ENCODE measurements at places on chromosomes 13 and 19. TPM values are rescaled to one million over a fixed set of nuclear protein-coding genes. Genes with fewer than 3 reads are reported as not detected.

DNA sequence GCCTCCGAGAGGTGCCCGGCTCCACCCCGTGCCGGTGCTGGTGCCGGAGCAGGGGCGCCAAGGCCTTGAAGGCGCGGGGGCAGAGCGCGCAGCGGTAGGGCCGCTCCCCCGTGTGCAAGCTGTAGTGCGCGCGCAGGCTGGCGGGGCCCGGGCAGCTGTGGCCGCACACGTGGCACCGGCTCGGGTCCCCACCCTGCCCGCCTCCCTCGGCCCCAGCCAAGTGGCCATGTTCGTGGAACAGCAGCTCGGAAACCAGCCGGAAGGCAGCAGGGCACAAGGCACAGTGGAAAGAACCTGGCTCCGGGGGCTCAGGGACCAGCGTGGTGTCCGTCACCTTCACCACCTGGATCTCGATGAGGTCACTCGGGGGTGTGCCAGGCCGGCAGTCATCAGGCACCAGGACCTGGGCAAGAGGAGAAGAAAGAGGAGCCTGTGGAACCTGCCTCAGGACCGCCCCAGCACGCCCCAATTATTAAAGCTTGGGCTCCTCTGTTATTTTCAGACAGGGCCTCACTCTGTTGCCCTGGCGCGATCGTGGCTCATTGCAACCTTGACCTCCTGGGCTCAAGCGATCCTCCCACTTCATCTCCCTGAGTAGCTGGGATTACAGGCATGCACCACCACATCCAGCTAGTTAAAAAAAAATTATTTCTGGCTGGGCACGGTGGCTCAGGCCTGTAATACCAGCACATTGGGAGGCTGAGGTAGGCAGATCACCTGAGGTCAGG, 2.0 kb downstream of the ZNF784 start:
- no peak for DNase-seq

DNA sequence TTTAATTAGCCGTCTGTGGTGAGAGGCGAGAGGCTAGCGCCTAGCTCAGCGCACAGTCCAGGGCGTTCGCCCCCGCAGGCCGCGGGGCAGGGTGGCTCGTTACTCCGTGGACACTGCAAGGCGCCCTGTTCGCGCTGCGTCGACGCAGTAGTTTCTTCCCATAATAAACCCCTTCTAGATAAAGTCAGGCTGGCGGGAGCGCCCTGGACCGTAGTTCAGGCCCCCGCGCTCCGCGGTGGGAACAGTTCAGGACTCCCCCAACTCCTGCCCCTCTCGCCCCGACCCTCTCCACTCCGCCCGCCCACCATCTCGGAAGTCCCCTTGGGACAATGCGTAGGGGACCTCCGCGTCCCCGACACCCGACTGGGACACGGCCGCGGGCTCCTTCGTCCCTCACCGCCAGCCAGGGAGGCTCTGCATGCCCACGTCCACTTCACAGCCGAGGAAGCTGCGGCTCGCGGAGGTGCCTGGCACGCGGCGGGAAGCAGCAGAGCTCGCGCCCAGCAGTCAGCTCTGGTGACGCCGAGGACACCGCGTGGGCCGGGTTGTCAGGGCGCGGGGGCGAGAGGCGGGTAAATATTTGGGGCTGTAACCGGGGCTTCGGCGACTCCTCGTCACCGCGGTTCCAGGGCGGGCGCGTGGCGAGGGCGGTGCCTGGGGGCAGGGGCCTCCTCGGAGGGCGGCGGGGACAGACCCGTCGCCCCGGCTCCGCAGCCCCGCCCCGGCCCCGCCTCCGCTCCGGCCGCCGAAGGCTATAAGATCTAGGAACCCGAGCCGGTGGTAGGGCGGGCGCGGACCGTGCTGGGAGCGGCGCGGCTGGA, at the start of gene RGCC:
Gene RGCC, plus strand, starts transcription at position 783 of the 821 bp plus-strand sequence. CDS start 158 bp downstream, outside the sequence.
- peak; percentile 95 for DNase-seq

DNA sequence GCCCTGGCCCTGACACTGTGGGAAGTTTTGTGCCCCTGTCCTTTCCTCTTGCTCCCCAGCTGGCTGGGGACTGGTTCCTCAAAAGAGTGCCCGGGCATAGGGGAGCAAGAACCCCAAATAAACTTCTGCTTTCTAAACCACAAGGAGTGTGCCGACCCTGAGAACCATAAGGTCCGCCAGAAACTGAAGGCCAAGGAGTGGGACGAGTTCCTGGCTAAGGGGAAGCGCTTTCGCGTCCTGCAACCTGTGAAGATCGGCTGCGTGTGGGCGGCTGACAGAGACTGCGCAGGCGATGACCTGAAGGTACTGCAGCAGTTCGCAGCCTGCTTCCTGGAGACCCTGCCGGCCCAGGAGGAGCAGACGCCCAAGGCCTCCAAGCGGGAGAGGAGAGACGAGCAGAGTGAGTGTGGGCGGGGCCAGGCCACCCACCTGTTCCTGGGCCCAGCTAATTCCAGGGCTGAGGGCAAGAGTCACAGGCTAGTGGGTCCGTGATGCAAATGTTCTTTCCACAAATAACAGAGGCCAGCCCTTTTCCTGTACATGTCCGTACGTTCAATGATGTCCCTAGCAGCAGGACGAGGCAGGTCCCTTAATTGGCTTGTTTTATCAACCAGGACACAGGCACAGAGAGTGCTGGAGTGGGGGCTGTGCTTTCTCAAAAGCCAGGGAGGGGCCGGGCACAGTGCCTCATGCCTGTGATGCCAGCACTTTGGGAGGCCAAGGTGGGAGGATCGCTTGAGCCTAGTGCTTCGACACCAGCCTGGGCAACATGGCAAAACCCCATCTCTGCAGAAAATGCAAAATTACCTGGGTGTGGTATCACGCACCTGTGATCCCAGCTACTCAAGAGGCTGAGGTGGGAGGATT, 25.6 kb downstream of the UBXN6 start:
- DNase-seq, result no peak

The SYNGR4 gene
- polyA plus RNA-seq, result not detected

The C19orf18 gene
- polyA plus RNA-seq, result not detected

The LGALS14 gene
- not detected for polyA plus RNA-seq

GRCh38 chr13:110218581-110219201, 88.3 kb downstream of the COL4A1 start:
- no peak for DNase-seq

- no peak for DNase-seq
These were observed 63.8 kb downstream of the KCNRG start for GRCh38 chr13:50078895-50079654.

DNA sequence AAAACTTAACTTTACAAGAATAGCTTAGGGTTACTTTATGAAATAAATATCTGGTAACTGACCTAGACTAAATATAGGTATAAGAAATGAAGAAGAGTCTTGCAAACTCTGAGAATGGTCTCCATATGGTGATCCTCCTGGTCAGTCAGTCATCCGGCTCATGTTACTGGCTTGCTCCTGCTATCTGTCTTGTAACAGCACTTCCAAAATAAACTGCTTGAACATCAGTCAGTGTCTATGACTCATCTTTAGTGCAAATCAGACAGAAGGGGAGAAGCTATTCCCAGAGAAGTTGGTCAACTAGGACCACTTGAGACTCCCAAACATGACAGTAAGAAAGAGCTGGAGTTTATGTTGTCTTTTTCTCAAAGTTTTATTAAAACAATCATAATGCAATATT, 1550.9 kb downstream of the PCDH9 start:
- no peak for DNase-seq

DNA sequence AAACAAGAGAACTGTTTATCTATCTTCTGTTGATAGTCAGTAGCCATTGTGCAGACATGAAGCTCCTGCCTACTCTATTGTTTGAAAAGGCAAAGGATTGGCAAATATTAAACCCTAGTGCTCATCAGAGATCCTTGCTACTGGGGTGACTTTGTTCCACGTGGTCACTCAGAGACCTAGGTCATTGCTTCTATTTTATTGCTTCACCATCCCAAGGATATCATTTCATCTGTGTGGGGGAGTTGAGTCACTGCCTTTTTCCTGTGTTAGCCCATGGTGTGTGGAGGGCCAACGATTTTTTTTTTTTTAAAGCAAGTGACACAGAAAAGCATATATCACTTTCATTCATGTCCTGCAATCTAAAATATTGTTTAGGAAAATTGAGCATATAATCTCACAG, 254.1 kb upstream of the RXFP2 start:
- DNase-seq, result no peak

DNA sequence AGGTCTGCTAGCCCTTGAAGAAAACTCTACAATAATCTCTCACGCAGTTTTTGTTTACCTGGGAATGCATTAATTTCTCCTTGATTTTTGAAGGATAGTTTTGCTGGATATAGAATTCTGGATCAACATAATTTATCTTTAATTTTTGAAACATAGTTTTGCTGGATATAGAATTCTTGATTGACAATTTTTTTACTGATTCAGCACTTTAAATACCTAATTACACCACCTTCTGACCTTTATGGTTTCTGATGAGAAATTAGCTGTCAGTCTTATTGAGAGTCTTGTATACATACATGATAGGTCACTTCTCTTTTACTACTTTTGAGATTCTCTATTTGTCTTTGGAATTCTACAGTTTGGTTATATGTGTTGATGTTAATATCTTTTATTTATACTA, 741.6 kb downstream of the FGF9 start:
- no peak for DNase-seq

DNA sequence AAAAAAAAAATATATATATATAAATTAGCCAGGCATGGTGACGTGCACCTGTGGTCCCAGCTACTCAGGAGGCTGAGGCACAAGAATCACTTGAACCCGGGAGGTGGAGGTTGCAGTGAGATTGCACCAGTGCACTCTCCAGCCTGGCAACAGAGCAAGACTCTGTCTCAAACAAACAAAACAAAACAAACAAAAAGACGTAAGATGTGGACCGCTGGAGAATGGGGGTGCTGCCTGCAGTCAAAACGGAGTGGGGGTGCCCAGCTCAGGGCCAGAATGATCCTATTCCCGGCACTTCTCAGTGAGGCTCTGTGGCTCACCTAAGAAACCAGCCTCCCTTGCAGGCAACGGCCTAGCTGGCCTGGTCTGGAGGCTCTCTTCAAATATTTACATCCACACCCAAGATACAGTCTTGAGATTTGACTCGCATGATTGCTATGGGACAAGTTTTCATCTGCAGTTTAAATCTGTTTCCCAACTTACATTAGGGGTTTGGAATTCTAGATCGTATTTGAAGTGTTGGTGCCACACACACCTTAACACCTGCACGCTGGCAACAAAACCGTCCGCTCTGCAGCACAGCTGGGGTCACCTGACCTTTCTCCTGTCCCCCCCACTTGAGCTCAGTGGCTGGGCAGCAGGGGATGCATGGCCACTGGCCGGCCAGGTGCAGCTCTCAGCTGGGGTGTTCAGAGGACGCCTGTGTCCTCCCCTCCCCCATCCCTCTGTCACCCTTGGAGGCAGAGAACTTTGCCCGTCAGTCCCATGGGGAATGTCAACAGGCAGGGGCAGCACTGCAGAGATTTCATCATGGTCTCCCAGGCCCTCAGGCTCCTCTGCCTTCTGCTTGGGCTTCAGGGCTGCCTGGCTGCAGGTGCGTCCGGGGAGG, at the start of gene F7:
Gene F7, plus strand, starts transcription at position 760 of the 889 bp plus-strand sequence. Its CDS starts 51 bp downstream, at position 811.
- DNase-seq, result no peak

DNA sequence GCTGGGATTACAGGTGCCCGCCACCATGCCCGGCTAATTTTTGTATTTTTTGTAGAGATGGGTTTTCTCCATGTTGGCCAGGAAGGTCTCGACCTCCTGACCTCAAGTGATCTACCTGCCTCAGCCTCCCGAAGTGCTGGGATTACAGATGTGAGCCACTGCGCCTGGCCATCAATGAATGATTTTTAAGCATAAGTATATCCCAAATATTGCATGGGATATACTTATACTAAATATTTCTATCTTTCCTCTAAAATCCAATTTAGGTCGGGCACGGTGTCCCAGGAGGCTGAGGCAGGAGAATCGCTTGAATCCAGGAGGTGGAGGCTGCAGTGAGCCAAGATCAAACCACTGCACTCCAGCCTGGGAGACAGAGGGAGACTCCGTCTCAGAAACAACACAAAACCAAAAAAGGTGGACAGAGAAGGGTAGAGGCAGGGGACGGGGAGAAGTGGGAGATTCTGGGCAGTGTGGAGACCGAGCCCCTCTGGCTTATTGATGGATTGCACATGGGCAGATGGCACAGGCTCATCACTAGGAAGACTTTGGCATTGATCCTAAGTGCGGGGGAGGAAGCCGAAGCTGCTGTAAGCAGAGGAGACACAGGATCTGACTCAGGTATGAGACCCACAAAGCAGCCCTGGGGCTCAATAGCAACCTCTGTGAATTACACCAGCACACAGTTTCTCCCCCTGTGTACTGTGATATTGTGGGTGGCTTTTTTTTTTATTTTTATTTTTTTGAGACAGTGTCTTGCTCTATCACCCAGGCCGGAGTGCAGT, 13.5 kb downstream of the ARRDC5 start:
- no peak for DNase-seq

- DNase-seq, result no peak
These were observed 2.8 kb downstream of the NECTIN2 start for GRCh38 chr19:44848812-44849447.
